ENCODE measurements at places on chromosomes 6 and 20. TPM values are rescaled to one million over a fixed set of nuclear protein-coding genes. Genes with fewer than 3 reads are reported as not detected.

DNA sequence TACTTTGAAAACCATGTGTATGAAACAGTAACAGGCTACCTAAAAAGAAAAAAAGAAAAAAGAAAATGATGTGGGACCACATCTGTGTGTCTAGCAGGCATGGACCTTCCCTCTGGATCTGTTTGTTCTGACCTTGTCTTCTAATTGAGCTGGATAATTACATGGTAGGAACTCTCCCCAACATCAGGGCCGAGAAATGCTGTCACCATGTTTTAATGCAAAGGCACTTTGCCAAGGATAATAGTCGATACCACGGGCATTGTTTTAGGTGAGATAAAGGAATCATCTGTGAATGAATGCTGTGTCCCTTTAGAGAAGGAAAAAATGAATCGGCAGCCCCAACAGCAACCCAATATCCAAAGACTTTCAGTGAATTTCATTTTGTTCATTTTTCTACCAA is 149.1 kb downstream of the ZDHHC14 start:
- H3K4me3 ChIP-seq, result no peak overlapping the region
- peaks cover 8% of the 10 kb centered on the region for H3K4me1 ChIP-seq
- H3K36me3 ChIP-seq, result no peaks in the 10 kb centered on the region
- DNase-seq, result no peak

The ANKRD6 gene
- total RNA-seq, result 16.6 TPM

DNA sequence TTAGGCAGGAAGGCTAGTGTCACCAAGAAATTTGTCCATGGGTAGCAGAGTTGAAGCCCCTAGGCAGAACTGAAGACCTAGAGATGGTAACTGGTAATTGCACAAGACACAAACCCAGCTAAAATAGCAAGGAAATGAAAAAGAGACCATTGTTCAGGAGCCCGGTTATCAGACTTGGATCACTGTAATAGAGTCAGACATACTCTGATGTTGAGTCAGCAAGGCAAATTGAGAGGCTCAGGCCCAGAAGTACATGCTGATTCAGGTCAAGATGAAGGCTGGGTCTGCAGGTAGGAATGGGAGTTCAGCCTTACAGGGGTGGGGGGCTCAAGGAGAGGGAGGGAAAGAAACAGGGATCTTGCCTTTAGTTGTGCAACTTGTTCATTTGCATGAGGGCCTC is 6.5 kb upstream of the TMEM242 start:
- H3K36me3 ChIP-seq, result no peaks in the 10 kb centered on the region
- no peaks in the 10 kb centered on the region for H3K4me1 ChIP-seq
- no peak for DNase-seq

DNA sequence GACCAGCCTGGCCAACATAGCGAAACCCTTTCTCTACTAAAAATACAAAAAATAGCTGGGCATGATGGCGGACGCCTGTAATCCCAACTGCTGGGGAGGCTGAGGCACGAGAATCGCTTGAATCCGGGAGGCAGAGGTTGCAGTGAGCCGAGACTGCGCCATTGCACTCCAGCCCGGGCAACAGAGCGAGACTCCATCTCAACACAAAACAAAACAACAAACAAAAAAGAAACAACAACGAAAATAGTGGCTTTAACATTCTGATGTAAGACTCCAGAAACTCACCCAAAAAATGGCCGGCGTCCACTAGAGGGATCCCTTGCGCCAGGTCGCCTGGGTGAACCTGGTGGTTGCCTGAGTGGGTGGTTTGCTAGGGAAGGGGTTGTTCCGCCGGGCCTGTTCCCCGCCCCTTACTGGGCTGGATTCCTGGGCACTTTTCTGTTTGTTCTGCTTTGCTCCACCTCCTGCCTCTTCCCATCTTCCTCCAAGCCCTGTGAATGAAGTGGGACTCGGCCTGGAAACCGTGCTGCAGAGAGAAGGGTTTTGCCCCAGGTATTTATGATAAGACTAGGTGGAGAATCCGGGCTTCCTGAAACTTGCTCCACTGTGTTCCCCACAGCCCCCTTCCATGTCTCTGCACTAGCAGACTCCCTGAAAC is 1.5 kb downstream of the PABPC1L start:
- no peak overlapping the region for H3K27ac ChIP-seq
- H3K4me1 ChIP-seq, result peaks cover 5% of the 10 kb centered on the region
- no peak overlapping the region for H3K4me3 ChIP-seq
- no peaks in the 10 kb centered on the region for H3K27me3 ChIP-seq
- peaks cover 19% of the 10 kb centered on the region for H3K36me3 ChIP-seq
- DNase-seq, result peak; percentile 79

GRCh38 chr20:24638591-24639548 is 169.4 kb downstream of the SYNDIG1 start:
- no peak overlapping the region for H3K4me3 ChIP-seq
- H3K27me3 ChIP-seq, result no peaks in the 10 kb centered on the region
- no peak for DNase-seq
- no peaks in the 10 kb centered on the region for H3K36me3 ChIP-seq
- no peaks in the 10 kb centered on the region for H3K4me1 ChIP-seq

- no peak for DNase-seq
- no peak overlapping the region for H3K27ac ChIP-seq
- H3K36me3 ChIP-seq, result no peaks in the 10 kb centered on the region
- H3K4me3 ChIP-seq, result no peak overlapping the region
Measured at GRCh38 chr6:98324446-98324845, 509.9 kb upstream of the POU3F2 start.

The ELOVL2 gene
- total RNA-seq, result 1.0 TPM

DNA sequence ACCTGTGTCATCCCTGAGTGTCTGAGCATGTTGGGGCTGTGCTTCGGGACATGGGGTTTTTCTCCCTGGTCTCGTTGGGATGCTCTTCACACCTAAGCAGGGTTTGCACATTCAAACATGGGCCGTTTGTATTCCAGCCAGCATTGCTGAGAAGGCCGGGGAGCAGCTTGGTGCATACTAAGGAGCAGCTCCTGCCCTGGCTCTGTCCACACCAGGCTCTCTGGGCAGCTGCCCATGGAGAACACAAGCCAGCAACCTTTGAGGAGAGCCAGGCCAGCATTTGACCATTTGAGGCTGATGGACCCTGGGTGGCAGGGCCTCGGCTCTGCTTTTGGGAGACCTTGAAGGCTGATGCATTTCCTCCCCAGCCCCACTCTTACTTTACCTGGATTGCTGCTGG is 92.1 kb downstream of the PHACTR3 start:
- DNase-seq, result no peak
- H3K27me3 ChIP-seq, result peaks cover 6% of the 10 kb centered on the region
- no peak overlapping the region for H3K27ac ChIP-seq

The BPIFA3 gene
- not detected for total RNA-seq

- H3K4me1 ChIP-seq, result peaks cover 17% of the 10 kb centered on the region
- no peaks in the 10 kb centered on the region for H3K27me3 ChIP-seq
- H3K27ac ChIP-seq, result no peak overlapping the region
- no peak overlapping the region for H3K4me3 ChIP-seq
Measured at GRCh38 chr6:155444952-155445903, 10.4 kb downstream of the NOX3 start.

DNA sequence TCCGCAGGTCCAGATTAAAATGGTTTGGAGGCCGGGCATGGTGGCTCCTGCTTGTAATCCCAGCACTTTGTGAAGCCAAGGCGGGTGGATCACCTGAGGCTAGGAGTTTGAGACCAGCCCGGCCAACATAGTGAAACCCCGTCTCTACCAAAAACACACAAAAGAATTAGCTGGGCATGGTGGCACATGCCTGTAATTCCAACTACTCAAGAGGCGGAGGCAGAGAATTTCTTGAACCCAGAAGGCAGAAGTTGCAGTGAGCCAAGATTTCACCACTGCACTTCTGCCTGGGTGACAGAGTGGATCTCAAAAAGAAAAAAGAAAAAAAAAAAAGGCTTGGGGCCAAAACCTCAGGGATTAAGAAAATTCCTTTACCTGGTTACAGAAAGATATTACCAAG is 30.5 kb downstream of the C6orf15 start:
- H3K36me3 ChIP-seq, result no peaks in the 10 kb centered on the region
- DNase-seq, result no peak
- no peak overlapping the region for H3K4me3 ChIP-seq
- no peaks in the 10 kb centered on the region for H3K27me3 ChIP-seq
- no peak overlapping the region for H3K27ac ChIP-seq

DNA sequence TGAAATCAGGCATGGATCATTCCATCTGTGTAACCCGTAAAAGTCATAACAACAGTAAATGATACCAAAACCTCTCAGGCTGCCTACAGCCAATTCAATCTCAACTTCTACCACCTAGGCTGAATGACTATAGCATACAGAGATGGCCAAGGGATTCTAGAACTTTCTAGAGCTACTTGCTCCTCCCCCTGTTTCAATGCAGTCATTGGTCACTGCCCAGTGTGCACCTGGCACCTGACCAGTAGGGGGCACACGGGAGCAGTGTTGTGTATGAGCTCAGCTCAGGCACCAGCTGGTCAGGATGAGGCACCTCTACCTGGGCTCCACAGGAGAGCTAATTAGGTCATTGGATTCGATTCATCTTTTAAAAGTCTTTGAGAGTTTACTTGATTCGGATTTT is 86.2 kb downstream of the PLEKHG1 start:
- no peaks in the 10 kb centered on the region for H3K36me3 ChIP-seq
- DNase-seq, result no peak
- H3K27me3 ChIP-seq, result no peaks in the 10 kb centered on the region
- H3K27ac ChIP-seq, result no peak overlapping the region
- no peak overlapping the region for H3K4me3 ChIP-seq

DNA sequence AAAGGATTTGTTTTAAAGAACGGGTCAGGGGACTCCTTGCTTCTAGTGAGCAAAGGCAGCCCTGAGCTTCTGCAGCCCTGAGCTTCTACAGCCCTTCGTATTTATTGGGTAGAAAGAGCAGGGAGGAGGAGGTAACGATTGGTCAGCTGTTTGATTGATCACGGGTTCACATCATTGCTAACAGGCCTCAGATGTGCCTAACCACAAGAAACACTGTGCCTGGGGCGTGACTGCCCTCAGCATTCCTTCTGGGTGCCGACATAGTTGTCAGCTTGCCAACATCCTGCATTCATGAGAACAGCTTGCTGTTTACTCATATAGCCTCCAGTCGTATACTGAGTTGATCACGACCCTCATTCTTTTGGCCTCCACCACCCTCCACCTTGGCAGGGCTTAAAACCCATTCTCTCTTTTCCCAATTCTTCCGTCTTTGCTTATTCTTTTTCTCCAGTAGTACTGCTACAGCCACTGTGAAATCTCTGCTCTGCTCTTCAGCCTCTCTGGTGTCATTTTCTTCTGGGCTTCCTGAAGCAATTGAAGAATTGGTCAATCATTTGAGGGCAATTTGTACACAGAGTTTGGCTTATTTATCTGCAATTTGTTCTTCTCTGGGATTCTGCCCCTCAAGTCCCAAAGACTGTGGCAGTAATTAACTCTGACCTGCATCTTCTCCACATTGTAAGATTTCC is 25.4 kb upstream of the NOP56 start:
- H3K36me3 ChIP-seq, result no peaks in the 10 kb centered on the region
- no peak overlapping the region for H3K27ac ChIP-seq
- H3K4me3 ChIP-seq, result no peak overlapping the region

The SLC17A9 gene
- total RNA-seq, result 3.0 TPM

DNA sequence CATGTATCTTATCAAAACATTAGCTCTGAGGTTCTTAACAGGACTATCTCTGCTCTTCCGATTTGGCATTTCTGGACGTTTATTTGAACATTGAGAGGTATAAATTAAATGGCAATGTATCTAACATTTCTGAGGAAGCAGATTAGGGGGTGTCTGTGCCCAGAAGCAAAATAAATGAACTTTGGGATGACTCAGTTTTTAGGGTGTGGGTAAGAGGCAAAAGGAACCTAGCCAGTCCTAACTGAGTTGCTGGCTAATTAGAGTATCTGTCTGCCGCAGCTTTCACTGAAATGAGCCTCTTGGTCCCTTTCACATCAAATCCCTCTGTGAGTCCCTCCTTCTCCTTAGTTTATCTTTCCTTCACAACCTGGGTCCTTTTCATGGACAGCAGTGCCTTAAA is 1.1 kb downstream of the RNF144B start:
- H3K27ac ChIP-seq, result peak overlapping the region; percentile 79
- H3K27me3 ChIP-seq, result no peaks in the 10 kb centered on the region
- H3K4me1 ChIP-seq, result no peaks in the 10 kb centered on the region
- no peak for DNase-seq

DNA sequence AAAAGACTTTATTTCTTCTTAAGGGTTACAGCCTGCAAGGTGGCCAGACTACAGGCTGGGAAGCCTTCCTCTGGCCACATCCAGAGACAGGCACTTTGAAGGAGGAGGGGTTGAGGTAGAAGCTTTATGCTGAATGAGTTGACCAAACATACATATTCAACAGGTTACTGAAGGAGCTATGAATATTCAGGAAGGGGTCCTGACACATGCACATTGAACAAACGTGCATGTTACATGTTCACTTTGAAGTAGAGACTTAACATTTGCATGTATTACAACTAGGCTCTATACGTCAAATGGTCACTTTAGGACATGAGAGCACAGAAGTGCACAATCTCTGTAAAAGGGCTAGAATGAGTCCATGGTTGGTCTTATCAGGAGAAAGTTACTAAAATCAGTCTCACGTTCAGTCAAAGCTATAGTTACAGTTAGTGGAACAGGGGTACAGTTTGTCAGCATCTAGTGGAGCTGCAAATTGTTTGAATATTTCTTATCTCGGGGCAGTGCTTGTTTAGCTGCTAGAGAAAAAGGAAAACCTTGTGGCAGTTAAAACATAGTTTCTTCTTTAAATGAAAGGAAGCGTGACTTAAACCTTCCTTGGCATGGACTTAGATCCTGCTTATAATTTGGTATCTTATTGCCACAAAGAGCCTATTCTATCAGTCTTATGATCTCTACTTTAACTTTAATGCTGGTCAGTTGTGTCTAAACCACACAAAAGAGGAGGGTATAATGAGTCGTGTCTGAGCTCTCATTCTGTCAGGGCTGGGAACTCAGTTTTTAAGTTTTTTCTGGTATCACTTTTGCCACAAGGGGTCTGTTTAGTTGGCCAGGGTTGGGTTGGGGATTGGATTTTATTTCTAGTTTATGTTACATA is 4.6 kb upstream of the ZSCAN9 start:
- H3K36me3 ChIP-seq, result no peaks in the 10 kb centered on the region
- no peak overlapping the region for H3K27ac ChIP-seq
- peaks cover 8% of the 10 kb centered on the region for H3K4me1 ChIP-seq

- no peaks in the 10 kb centered on the region for H3K4me1 ChIP-seq
- no peak for DNase-seq
- no peak overlapping the region for H3K4me3 ChIP-seq
Measured at GRCh38 chr20:52031206-52031562, 160.4 kb downstream of the ZFP64 start.

DNA sequence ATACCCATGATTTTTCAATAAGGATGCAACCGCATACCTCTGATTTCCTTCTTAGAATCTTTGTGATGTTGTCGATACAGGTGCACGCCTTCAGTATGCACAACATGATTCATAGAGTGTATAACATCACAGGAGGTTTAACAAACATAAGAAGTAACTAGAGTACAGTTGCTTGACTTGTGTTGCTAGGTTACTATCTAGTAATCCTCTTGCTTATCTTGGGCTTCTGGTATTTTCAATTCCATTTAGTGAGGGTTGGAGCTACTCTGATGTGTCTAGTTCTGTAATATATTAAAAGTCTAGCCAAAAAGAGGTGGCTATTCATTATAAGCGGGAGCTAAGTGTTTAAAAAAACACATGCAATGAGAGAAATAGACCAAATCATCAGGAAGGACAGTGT is 85.5 kb upstream of the TENT5A start:
- H3K27me3 ChIP-seq, result no peaks in the 10 kb centered on the region
- no peak overlapping the region for H3K4me3 ChIP-seq
- no peaks in the 10 kb centered on the region for H3K36me3 ChIP-seq

Measured in adrenal gland (tissue), 19 donors.